Omental fat pad (tissue), 4 donors: ENCODE measurements at places on chromosomes 3 and 15.

DNA sequence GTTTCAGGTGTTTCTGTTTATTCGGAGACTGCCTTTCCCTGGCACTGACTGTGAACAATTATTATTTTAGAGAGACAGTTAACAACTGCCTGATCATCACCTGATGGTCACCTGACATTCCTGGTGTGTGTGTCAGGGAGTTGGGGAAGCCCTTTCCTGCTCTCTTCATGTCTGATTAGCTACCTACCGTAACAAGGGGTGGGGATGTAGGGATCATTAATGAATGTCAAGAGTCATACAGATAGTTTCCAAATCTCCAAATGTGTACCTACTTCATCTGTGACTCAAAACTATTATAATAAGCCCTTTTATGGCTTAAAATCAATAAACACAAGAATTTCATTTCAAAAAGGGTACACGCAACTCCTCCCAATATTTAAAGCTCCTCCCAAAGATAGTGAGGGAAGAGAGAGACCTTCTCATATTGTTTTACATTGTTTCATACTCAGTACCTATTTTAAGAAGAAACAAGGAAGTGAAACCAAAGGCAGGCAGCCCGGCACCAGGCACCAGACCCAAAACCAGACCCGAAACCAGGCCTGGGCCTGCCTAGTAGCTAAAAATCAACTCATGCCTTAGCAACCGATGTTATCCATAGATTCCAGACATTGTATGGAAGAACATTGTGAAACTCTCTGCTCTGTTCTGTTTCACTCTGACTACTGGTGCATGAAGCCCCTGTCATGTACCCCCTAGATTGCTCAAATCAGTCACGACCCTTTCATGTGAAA is 844.9 kb upstream of the ALCAM start:
- DNase-seq = no peak

GRCh38 chr15:31867536-31868442 is 162.5 kb upstream of the CHRNA7 start:
- DNase-seq = no peak

- no peak for DNase-seq
Observed at GRCh38 chr15:91488452-91488851, 365.1 kb upstream of the SLCO3A1 start.

DNA sequence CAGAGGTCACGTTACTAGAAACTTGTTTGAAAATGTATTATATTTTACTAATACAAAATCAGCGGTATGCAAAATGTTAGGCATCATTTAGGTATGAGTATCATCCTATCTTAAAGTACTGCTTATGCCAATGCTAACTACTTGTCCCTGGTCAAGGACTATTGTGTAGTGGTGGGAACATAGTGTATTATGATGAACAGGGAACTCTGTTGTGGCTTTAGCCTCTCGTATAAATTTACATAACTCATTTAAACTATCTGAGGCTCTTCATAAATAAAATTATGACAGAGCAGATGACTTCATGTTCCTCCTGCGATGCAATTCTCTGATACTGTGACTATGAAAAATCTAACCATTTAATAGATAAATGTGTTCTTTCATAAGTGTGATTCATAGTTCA is 451.9 kb downstream of the NLGN1 start:
- DNase-seq = no peak

GRCh38 chr3:127825756-127826155 is 3.4 kb upstream of the MGLL start:
- DNase-seq = no peak
